Suppressor macrophage (primary cell): ENCODE measurements at places on chromosomes 6 and 20.
A peak's percentile ranks its signal among the peaks of the same experiment; 100 is the strongest.

DNA sequence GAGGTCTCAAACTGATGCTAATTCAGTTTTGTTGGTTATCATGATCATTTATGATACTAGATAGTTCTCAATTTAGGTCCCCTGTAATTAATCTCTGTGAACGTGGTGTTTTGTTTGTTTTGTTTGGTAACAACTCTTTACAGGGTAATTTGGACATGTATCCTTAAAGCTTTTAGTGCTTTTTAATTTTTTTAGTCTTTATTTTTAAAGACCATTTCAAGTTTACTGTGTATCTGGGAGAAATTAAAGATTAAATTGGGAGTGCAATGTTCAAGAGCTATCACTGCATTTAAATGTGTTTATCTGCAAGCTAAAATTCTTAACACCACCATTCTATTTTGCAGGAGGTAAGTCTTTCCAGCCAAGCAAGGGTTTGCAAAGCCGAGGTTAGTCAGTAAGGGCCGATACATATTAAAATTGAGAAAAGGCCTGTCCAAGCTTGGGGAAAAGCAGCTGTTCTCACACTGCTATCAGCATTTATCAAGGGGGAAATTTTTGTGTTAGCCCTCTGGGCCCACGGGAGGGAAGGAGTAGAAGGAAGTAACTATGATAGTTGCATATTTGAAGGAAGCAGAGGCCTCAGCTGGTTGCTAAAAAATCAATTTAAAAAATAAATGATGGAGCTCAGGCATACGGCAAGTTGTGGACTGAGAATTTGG lies 59.3 kb upstream of the ZNF217 start:
- DNase-seq: peak; percentile 53

DNA sequence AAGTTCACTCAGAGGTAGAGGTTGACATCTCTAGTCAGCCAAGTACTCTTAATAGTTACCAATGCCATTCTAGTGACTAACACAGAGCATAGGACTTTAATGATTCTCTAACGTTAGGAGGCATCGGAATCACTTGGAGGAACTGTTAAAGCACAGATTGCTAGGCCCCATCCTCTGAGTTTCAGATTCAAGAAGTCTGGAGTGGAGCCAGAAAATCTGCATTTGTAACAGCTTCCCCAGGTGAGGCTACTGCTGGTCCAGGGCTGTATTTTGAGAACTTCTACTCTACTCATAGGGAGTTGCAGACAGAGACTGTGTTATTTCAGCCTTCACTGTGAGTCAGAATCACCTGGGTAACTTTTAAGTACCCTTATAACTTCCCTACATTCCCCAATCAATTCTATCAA lies 5.7 kb downstream of the LMBRD1 start:
- no peak for DNase-seq

GRCh38 chr6:125781314-125781868 lies 9.4 kb upstream of the NCOA7 start:
- DNase-seq: no peak

GRCh38 chr6:56406276-56407269 lies 159.2 kb upstream of the COL21A1 start:
- DNase-seq: no peak

- no peak for DNase-seq
Observed at GRCh38 chr6:75118925-75119515, 86.8 kb downstream of the COL12A1 start.

DNA sequence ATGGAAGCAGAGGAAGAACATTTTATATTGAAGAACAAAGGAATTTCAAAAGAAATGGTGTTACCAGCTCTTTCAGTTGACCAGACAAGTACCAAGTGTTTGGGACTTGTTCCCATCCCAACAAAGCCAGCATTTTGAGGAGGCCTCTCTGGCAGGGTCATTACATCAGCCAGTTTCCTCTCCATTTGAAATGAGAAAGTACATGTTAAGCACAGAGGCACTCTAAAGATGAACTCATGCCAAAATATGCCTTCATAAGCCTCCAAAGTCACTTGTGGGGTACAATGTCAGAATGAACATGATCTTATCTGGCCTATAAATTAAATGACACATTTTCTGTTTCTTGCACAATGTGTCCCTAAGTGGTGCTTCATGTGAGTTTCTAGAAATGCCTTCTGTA lies 223.9 kb downstream of the PRL start:
- peak; percentile 8 for DNase-seq

- no peak for DNase-seq
Observed at GRCh38 chr6:3721810-3722621, 29.5 kb downstream of the PXDC1 start.
